ENCODE measurements at places on chromosomes 13 and 19.

GRCh38 chr19:44808463-44809371, at the start of gene BCAM:
BCAM (plus strand) TSS chr19:44809103; CDS start chr19:44809125, 22 bp downstream.
- no peak for DNase-seq

DNA sequence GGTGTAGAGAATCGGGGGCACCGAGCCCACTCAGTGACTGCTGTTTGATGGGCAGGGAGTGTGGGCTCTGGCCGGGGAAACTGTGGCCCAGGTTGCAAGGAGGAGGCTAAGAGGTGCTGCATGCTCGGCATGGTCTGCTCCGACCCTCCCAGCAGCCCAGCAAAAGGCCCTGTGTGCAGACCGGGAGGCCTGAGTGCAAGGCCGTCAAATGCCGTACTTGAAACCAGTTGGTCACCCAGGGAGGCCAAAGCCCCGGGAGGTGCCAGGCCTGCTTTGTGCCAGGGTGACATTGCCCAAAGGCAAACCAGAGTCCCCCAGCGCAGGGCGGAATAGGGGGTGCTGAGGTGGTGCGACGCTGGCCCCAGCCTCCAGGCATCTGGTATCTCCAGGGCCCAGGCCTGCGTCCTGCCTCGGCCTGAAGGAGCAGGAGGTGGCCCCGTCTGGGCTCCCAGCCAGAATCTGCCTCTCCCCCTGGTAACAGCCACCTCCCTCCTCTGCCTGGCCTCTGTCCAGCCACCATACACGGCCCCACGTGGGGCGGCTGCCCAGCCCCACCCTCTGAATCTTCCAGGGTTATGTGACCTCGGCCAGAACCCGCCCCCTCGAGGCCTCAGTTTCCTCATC, 4.0 kb downstream of the PIK3R2 start:
- peak; percentile 48 for DNase-seq

DNA sequence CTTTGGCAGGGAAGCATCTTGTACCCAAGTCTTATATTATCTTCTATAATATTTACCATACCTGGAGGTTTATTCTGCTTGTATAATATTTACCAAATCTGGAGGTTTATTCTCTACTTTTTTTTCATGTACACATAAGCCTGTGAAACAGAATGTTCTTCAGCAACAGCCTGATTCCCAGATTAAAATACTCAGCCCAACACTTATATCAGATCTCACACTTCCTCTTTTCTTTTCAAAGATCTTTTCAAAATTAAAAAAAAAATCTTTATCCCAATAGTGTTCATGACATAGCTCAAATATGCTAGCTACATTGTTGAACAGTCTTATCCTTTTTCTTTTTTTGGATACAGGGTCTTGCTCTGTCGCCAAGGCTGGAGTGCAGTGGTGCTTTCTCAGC, 300.7 kb downstream of the LMO7 start:
- no peak for DNase-seq

GRCh38 chr19:41233748-41234240, 14.8 kb downstream of the AXL start:
- DNase-seq, result no peak

- no peak for DNase-seq
Observed at GRCh38 chr13:48333976-48334375, 30.4 kb downstream of the RB1 start.

- no peak for DNase-seq
Observed at GRCh38 chr19:31340042-31341025, 8.9 kb downstream of the TSHZ3 start.

GRCh38 chr13:113114511-113115362, 7.9 kb upstream of the F10 start:
- no peak for DNase-seq

DNA sequence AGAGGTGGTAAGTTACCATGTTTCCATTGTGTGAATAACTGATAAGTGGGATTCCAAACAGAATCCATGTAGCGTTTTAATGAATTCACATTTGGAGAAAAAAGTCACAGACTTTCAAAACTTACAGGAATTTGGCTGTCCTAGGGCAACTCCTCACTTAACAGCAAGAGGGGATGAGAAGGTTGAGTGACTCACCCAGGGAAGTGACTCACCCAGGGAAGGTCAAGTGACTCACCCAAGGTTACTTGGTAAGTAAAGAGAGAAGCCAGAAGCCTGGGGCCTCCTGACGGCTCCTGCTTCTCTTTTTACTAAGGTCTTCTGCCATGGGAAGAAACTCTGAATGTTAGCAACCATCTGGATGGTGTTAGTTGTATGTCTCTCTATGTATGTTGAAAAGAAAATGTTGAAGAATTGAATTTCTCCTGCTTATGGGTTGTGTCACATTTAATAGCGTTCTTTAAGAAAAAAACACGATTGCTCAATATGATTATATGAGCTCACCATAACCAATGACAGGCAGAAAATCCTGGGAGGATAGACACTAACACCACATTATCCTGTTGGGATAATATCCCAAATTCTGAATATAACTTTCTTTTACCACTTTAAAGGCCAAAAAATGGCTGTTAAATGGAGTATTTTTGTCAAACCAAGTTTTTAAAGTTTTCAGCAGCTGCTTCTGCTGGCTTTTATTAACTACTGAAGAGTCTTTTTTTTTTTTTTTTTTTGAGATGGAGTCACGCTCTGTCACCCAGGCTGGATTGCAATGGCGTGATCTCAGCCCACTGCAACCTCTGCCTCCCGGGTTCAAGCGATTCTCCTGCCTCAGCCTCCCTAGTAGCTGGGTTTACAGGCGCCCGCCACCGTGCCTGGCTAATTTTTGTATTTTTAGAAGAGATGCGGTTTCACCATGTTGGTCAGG, 195.6 kb downstream of the GGACT start:
- peak; percentile 98 for DNase-seq
